ENCODE measurements at places on chromosomes 6 and 20.
A peak's percentile ranks its signal among the peaks of the same experiment; 100 is the strongest.

- DNase-seq = no peak
Observed at GRCh38 chr20:10448270-10449156, 13.4 kb downstream of the SLX4IP start.

GRCh38 chr20:11197851-11198250 is 524.1 kb upstream of the JAG1 start:
- DNase-seq = no peak

DNA sequence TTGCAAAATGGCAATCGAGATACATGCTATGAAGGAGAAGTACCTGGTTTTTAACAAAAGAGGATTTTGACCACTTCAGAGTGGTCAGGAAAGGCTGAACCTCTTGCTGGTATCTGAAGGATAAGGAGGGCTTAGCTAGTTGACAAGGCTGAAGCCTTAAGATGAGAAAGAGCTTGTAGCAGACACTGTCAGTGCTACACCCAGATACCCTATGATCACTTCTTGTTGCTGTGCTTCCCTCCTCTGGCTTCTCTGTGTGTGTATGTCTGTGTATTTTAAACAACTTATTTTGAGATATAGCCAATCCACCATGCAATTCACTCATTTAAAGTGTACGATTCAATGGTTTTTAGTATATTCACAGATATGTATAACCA is 38.9 kb upstream of the TGM2 start:
- no peak for DNase-seq

GRCh38 chr6:110873981-110874879 is at the start of gene AMD1:
Gene AMD1, plus strand, starts transcription at chr6:110874785. Its CDS starts 321 bp downstream, at chr6:110875106.
- peak; percentile 93 for DNase-seq

DNA sequence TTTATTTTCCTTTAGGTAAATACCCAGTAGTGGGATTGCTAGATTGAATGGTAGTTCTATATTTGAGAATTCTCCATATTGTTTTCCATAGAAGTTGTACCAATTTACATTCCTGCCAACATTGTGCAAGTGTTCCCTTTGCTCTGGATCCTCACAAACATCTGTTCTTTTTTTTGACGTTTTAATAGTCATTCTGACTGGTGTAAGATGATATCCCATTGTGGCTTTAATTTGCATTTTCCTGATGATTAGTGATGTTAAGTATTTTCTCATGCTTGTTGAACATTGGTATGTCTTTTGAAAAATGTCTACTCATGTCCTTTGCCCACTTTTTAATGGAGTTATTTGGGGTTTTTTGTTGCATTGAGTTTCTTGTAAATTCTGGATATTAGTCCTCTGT is 85.6 kb downstream of the UBE3D start:
- DNase-seq = peak; percentile 77

GRCh38 chr6:141218583-141218982 is 914.1 kb upstream of the GJE1 start:
- no peak for DNase-seq

DNA sequence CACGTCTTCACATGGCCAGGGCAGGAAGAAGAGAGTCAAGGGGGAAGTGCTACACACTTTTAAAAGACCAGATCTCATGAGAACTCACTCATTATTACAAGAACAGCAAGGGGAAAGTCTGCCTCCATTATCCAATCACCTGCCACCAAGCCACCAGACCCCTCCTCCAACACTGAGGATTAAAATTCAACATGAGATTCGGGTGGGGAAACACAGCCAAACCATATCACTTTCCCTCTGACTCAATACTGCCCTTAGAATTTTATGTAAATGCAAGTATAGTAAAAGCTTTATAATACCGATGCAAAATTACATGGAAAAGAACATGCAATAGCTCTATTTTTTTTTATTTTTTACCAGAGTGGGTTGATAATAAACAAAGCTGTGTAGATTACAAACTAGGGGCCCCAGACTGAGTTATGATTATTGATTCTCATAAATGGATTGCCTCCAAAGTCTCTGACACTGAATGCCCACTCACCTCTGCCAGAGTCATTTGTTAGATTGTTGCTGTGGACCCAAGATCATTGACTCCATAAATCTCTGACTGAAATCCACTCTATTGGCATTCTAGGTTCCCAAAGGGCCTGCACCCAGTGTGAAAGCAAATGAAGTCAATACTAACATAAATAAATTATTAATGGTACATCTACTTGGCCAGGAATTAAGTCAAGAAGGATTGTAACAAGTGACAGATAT is 184.8 kb upstream of the FUT9 start:
- DNase-seq = no peak

GRCh38 chr6:132693478-132693877 is 20.4 kb downstream of the VNN1 start:
- DNase-seq = no peak

GRCh38 chr6:69392745-69393144 is 404.1 kb downstream of the LMBRD1 start:
- no peak for DNase-seq

- DNase-seq = no peak
Observed at GRCh38 chr20:32477594-32478512, 107.3 kb downstream of the NOL4L start.

DNA sequence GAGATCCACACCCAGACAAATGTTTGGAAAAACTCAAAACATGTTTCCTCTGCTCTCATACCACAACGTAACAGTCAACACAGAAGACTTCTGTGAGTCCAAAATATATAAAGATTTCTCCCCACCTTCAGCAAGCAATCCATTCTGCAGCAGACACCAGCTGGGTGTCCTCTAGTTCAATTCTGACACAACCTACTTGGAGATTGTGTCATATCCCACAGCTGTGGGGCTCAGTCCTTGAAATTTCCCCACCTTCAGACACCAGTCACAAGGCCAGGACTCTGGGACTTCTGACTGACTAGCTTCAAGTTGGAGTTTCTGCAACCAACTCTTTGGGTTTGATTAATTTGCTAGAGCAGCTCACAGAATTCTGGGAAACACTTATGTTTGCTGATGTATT is 244.8 kb upstream of the CDYL start:
- no peak for DNase-seq

GRCh38 chr6:137133122-137133521 is 40.3 kb downstream of the IL22RA2 start:
- DNase-seq = no peak

GRCh38 chr6:109373762-109374161 is 8.5 kb downstream of the CD164 start:
- DNase-seq = no peak

DNA sequence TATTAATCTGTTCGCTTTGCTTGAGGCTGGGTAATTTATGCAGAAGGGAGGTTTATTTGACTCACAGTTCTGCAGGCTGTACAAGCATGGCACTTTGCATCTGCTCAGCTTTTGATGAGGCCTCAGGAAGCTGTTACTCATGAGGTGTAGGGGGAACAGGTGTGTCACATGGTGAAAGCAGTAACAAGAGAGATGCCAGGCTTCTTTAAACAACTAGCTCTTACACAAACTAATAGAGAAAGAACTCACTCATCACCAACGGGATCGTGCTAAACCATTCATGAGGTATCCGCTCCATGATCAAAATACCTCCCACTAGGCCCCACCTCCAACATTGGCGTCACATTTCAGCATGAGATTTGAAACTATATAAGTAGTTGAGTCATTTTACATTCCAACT is 34.4 kb upstream of the GCLC start:
- DNase-seq = no peak

GRCh38 chr6:24796616-24797290 is 2.0 kb downstream of the ARMH2 start:
- DNase-seq = no peak

GRCh38 chr6:100228834-100229441 is 234.9 kb upstream of the MCHR2 start:
- DNase-seq = no peak

DNA sequence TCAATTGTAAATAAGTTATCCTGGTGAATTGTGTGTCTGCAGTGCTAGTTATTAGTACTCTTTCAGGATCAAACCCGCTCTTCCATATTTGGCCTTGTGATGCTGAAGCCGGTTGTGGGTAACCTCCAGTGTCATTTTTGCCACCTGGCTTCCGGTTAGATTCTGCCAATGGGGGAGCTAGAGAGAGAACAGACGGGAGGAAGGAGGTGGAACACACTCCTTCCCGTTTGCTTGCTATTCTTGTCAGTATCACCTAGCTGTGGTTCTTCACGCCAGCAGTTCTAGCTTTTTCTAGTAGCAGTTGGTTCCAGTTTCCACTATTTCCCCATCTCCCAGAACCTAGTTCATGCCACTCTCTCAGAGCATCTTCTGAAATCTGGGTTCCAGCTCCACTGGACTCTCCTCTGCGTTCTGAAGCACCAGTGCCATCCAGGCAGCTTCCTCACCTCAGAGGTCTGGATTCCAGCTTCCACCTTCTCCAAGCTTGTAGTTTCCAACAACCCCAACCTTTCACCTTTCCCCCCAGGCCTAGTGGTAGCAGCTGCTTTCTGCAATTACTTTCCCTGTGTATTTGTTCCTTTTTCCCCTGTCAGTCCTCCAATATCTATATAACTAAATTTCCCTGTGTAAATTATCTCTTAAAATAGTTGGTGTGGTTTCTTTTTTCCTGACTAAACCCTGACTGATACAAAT is 46.9 kb upstream of the LOC128125822 start:
- no peak for DNase-seq

- no peak for DNase-seq
Observed at GRCh38 chr6:45677381-45678284, 299.9 kb upstream of the SUPT3H start.

- no peak for DNase-seq
Observed at GRCh38 chr6:37884548-37884947, 65.0 kb downstream of the ZFAND3 start.

- DNase-seq = no peak
Observed at GRCh38 chr6:159094444-159095252, 49.9 kb upstream of the TAGAP start.

DNA sequence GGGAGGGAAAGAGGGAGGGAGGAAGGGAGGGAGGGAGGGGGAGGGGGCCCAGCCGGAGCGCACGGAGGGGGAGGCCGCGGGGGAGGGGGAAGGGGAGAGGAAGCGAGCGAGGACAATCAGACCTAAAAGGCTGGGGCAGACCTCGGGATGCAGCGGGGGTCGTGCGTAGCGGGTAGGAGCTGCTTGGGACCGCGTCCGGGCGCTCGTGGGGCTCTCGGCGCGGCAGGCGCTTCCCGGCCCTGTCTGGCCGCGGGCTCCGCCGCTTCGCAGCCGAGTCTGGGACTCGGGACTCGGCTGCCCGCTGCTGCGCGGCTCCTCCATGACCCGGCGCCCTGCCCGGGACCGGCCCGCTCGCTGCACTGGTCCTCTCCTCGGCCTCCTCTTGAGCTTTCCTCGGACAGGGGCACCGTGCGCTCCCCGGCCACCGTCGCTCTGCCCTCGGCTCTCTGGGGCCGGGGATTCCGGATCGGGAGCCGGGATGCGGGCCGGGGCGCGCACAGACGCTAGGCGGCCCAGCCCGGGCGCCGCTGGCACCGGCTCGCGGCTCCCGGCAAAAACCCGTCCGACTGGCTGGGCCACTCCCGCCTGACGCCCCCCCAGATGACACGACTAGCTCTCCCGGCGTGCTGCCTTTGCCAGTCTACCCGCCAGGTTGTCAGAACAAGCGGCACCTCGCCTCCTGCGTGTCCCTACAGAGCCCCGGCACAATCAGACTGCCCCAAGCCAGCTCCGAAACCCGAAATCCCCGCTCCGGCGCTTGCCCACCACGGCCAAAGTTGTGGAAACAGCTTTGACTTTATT is 2.2 kb downstream of the TFAP2A start:
- no peak for DNase-seq

GRCh38 chr6:151092591-151092990 is 147.2 kb upstream of the AKAP12 start:
- DNase-seq = no peak
